ENCODE measurements at places on chromosomes 1 and 21.
A peak's percentile ranks its signal among the peaks of the same experiment; 100 is the strongest.

DNA sequence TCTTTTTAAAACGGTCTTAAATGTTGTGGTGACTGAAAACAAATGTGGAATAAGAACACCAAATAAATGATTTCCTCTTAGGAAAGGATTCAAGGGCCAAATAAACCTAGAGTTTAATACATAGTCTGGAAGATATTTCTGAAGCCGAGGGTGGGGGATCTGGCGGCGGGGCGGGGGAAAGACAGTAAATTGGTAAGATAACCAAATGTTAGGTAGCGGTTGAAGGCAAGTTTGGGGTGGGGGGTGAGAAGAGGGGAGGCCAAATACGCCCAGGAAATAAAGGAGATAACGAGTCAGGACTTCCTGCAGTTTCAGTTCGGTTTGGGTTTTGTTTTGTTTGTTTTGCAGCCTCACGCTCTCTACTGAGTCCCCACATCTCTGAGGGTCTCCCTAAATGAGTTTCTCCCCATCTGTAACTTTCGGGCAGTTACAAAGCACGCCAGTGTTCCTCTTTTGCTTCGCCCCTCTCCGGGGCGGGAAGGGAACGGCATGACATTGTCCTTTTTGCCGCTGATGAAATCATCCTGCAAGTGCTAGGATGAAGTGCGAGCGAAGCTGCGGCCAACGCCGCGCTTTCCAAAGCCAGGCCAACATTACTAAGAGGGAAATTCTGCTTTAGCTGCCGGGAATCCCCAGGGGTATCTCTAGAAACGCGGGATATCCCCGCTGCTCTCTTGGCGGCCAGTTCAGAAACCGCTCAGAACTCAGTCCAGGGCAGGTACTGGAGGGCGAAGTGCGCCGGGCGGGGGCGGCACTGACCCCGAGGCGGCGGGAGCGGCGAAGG is 844 bp downstream of the NIBAN1 start:
- peak; percentile 24 for DNase-seq

- no peak for DNase-seq
These were observed at the start of gene PCP4 for GRCh38 chr21:39867198-39867650. TSS of gene PCP4 (plus strand) at chr21:39867438. CDS start at chr21:39867502, 64 bp downstream.

DNA sequence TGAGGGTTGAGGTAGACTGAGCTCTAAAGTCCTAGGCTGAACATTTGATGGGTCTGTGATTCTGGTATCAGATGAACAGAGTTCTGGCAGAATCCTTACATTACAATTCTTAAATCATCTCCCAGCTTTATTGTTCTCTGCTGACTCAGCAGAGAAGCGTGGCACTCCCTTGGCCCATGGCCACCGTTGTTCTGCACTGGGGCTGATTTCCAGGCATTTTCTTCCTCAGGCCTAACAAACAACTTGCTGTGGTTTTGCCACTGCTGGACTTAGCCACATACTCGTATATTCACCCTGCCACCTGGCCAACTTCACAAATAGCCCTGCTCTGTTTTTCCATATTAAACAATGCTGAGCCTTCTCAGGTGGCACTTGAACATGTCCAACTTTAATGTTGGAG is 223.2 kb downstream of the TNR start:
- no peak for DNase-seq

DNA sequence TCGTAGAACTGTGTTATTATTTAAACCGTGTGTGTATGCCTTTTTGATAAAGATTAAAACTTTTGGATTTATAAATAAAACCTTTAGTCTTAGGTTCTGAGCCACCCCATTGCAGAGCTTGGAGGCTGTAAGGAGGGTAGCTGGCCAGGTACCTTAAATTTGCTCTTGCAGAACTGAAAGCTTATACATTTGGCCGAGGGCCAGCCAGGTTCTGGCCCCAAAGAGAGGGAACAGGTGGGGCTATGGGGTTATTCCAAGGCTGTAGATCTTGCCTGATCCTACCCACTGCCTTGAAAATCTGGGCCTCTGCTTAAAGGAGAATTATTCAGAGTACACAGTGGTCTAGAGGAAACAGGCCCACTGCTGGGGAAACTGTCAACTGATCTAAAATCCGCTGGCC is 59.6 kb downstream of the CAMK2N1 start:
- no peak for DNase-seq

DNA sequence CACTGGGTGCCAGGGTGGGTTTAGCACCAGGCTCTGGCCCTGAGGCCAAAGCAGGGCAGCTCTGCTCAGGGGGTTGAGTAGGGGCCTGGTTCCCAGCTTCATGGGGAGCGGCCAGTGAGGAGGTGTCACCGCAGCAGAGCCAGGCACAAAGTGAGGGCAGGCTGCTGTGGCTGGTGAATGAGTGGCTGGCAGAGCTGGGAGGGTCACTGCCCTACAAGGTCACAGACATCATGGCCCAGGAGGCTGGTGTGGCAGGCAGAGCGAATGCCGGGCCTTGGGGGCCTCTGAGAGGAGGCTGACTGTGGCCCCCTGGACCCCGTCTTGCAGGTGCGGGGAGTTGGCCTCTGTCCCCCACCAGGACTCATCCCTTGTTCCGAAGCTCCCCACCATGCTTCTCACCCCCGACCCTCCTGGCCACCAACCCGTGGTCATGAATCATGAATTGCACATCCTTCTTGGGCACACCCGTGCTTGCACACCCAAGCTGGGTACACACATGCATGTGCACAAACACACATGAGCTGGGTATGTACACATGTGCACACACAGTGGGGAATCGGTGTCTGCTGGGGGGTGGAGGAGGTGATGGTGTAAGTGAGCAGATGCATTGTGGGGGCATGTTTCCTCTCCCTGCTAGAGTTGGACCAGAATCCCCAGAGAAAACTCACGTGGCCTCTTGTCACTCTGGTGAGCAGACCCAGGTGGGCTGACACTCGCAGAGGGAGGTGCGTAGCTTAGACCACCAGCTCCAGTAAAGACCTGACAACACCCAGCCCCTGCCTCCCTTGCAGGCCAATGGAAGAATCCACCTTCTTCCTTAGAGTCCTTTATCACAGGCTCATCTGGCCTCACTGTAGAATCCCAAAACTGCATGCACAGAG is 4.8 kb upstream of the GNB1 start:
- DNase-seq: no peak

DNA sequence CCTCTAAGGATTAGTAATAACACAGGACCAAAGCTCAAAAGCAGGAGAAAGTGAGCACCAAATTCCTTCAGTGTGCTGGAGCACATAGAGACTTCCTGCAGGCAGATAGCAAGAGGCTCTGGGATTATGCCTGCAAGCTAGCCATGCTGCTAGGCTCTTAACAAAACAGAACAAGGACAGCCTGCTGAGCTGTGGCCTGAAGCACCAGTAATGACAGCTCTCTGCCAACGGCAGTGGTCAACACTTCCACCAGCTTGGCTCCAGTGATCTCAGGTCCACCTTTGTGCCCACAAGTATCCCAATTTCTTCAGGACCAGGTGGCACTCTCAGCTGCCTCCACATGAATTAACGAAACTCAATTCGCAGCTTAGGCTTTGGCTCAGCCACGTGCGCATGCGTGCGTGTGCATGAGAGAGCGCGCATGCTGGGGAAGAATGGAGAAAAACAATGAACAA is 64.2 kb downstream of the SLC45A1 start:
- DNase-seq: no peak

All from stimulated activated CD8-positive, alpha-beta memory T cell treated with anti-CD3 and anti-CD28 coated beads, Interleukin-12 subunit alpha, Interleukin-12 subunit beta, amount 100 ng/mL, for 1 hour (primary cell).